ENCODE measurements at places on chromosomes 2 and 18.
A peak's percentile ranks its signal among the peaks of the same experiment; 100 is the strongest.

- H3K36me3 ChIP-seq = no peaks in the 10 kb centered on the region
- H3K27me3 ChIP-seq = no peaks in the 10 kb centered on the region
- DNase-seq = no peak
- peaks cover 12% of the 10 kb centered on the region for H3K4me1 ChIP-seq
Observed at GRCh38 chr2:218032336-218033171, 29.8 kb upstream of the TNS1 start.

- DNase-seq = peak; percentile 58
- no peaks in the 10 kb centered on the region for H3K4me1 ChIP-seq
- no peak overlapping the region for H3K27ac ChIP-seq
- no peaks in the 10 kb centered on the region for H3K36me3 ChIP-seq
Observed at GRCh38 chr2:102806250-102806837, 44.5 kb downstream of the TMEM182 start.

- H3K27ac ChIP-seq = no peak overlapping the region
- no peak overlapping the region for H3K4me3 ChIP-seq
- DNase-seq = peak; percentile 39
- no peaks in the 10 kb centered on the region for H3K4me1 ChIP-seq
Observed at GRCh38 chr2:10932345-10933151, 20.8 kb downstream of the KCNF1 start.

GRCh38 chr2:191789796-191790195 is 57.1 kb downstream of the CAVIN2 start:
- no peaks in the 10 kb centered on the region for H3K36me3 ChIP-seq
- H3K4me1 ChIP-seq = no peaks in the 10 kb centered on the region
- no peak overlapping the region for H3K4me3 ChIP-seq
- DNase-seq = peak; percentile 23

DNA sequence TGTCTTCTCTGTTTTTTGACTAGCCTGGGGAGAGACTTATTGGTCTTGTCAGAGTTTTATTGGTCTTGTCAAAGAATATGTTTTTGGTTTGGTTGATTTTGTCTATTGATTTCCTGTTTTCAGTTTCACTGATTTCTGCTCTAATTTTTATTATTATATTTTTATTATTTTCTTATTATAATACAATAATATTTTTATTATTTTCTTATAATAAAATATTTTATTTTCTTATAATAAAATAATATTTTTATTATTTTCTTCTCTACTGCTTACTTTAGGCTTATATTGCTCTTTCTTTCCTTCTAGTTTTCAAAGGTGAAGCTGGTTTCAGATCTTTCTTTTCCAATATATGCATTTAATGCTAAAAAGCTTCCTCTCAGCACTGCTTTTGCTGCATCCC is 62.0 kb downstream of the TRAPPC12 start:
- no peak overlapping the region for H3K4me3 ChIP-seq
- H3K27me3 ChIP-seq = no peaks in the 10 kb centered on the region
- no peaks in the 10 kb centered on the region for H3K4me1 ChIP-seq
- no peak for DNase-seq
- no peak overlapping the region for H3K27ac ChIP-seq

DNA sequence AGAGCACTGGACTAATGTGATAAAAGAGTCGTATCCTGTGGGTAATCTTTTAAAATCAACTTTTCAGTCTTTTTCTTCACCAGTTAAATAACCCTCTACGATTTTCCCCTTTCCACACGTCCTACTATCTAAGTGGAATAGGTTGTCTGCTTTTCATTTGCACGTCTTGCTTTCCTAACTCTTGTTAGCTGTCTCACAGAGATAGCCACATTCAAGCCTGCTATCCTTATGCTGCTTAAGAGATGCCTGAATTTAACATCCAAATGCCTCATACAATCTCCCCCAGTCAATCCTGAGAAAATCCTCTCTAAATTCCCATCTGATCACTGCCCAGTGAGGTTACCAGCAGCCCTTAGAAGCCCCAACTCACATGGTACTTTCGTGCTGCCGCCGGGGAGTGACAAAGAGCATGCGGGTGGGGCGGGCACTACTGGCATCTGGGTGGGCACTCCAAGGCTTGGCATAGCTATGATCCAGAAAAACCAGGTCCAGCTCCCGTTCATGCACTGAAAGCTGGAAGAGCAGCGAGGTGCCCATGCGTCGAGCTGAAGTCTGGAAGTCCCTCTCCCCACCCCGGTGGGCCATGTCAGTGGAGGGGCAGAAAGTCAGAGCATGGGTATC is 1.5 kb downstream of the KANSL3 start:
- no peaks in the 10 kb centered on the region for H3K27me3 ChIP-seq
- H3K4me1 ChIP-seq = peaks cover 20% of the 10 kb centered on the region
- H3K36me3 ChIP-seq = peaks cover 21% of the 10 kb centered on the region
- H3K27ac ChIP-seq = peak overlapping the region; percentile 82
- H3K4me3 ChIP-seq = peak overlapping the region; percentile 93
- DNase-seq = peak; percentile 17

DNA sequence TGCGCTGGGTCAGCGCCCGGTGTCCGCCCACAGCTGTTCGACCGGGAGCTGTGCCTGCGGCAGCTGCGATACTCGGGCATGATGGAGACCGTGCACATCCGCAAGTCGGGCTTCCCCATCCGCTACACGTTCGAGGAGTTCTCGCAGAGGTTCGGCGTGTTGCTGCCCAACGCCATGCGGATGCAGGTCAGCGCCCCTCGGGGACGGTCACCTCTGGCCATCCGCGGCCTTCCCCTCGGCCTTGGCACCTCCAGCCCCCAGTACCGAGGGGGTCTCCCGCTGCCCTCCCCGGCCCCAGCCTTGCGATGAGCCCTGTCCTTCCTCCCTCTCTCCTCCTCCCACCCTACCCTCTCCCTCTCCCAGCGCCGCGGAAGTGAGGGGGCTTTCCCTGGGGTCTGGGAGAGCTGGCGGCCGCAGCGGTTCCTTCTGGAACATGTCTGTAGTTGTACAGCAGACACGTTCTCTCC is 53.2 kb upstream of the GPR17 start:
- H3K4me1 ChIP-seq = no peaks in the 10 kb centered on the region
- no peaks in the 10 kb centered on the region for H3K27me3 ChIP-seq
- no peak overlapping the region for H3K27ac ChIP-seq

DNA sequence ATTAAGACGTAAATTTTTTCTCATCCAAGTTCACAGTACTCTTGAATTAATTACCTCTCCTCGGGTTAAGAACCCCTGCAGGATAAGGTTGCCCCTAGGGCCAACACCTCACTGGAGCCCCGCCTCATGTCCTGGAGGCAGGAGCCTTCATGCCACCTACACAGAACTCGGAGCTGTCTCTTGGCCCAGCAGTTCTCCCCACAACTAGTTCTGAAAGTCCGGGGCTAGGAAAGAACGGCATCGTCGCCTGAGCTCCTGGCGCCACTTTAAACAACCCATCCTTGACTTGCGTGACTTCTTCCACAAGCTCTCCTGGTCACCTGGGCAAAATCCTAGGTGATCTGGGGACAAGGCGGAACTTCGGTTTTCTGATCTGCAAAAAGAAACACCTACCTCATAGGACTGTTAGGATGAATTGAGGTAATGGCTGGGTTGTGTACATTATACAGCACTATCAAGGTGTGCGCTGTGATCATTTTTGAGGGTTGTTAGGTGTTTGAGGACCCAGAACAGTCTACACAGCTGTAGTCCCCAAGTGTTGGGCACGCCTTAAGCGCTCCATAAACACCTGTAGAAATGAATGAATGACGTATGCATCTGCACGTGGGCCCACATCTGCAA is 641 bp upstream of the ITGA6 start:
- H3K27ac ChIP-seq = no peak overlapping the region
- H3K27me3 ChIP-seq = peaks cover 12% of the 10 kb centered on the region
- peak overlapping the region; percentile 66 for H3K4me3 ChIP-seq
- H3K36me3 ChIP-seq = no peaks in the 10 kb centered on the region

DNA sequence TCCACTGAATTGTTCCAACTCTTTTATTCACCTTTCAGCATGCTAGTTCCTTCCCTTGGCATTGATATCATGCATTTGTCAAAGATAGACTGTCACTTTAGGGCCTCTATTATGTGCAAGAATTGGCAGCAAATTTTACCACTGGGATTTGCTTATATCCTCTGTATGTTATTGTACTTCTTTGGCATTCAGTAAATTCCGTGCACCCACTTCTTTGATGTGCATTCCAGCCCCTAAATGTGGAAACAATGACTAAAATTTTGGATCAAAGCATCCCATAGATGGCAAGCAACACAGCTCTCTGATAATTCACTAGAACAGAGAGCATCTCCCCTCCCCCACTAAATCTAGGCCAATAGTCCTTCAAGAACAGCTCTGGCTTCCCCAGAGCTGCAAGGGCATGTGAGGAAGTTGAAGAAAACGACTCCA is 399.0 kb upstream of the HNRNPA3 start:
- H3K27ac ChIP-seq = peak overlapping the region; percentile 74
- no peak overlapping the region for H3K4me3 ChIP-seq
- no peaks in the 10 kb centered on the region for H3K36me3 ChIP-seq

DNA sequence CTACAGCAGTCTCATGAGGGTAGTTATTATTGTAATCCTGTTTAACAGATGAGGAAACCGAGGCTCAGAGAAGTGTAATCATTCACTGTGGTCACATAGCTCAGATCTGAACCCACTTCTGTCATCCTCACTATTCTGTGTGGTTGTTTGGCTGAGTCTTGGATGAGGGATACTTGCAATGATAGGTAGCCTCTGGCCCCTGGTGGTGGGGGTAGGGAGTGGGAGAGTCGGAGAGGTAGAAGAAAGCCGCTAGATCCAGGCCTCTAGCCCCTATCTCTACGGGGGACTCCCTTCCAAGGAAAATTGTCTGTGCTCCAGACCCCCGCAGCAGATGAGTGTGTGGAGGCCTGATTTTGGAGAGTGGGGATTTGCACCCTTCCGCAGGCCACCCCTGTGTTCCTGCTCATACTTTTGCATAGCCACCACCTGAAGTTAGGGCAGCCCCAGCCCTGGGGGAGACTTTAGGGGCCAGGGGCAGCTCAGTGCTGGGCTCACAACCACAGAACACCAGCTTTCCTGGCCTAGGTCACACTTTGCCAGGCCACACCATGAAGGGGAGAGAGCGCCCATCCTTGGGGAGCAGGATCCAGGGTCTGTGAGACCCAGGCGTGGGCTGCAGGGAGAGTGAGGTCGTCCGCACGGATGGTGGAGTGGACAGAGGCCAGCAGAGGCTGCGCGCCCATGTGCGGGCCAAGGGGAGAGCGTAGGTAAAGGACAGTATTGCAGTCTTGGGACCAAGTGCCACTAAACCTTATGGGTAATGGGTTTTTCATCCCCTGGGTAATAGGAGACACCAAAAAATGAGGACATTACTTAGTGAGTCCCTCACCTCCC is 148.2 kb downstream of the GLI2 start:
- H3K27ac ChIP-seq = no peak overlapping the region
- no peak overlapping the region for H3K4me3 ChIP-seq
- DNase-seq = no peak
- H3K4me1 ChIP-seq = peaks cover 10% of the 10 kb centered on the region

Data from A673 (cell line).